IMR-90 (cell line): ENCODE measurements at places on chromosomes 4 and X. TPM values are rescaled to one million over a fixed set of nuclear protein-coding genes. Genes with fewer than 3 reads are reported as not detected.

DNA sequence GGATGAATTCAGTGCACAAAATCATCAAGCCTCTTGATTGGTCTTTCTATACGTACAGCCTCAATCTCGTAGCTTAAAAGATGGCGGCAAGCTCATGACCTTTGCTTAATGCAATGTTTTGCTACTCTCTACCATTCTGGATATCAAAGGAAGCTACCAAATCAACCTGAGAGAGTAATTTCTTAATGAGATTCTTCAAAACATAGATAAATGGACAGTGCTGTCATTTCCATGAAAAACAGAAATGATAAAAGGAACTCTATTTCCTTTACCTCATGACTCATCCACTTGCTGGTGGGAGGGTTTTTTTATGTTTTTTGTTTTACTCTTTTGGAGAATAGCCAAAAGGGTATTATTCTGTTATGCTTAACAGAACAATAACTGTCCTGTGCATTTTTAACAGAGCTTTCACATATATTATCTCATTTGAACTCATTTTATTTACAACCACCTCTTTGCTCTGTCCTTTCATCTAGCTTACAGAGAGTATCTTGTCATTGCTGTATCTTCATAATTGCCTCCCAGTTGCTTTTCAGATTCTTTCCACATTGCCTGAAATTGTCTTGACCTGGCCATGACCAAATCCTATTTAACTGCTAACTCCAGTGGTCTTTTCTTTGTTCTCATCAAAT lies 138.6 kb upstream of the GPR101 start:
- no peak overlapping the region for H3K27ac ChIP-seq
- no peak for DNase-seq
- H3K4me3 ChIP-seq: no peak overlapping the region
- H3K36me3 ChIP-seq: no peaks in the 10 kb centered on the region

DNA sequence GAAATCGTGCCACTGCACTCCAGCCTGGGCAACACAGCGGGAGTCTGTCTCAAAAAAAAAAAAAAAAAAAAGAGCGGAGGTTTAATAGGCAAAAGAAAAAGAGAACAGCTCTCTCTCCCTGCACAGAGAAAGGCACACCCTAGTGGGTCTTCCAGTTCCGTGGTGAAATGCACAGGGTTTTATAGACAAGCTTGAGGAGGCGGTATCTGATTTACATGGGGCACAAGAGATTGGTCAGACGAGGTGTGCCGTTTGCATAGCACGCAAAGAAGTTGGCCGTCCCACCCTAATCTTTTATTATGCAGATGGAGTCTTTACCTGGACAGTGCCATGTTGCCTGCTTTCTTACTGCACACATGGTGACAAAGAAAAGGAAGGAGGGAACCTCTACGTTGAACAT lies 33.5 kb upstream of the REST start:
- no peak overlapping the region for H3K4me3 ChIP-seq
- H3K27ac ChIP-seq: no peak overlapping the region
- DNase-seq: no peak
- peaks cover 3% of the 10 kb centered on the region; the same call in 1 of the 2 replicates for H3K4me1 ChIP-seq
- H3K27me3 ChIP-seq: peaks cover 1% of the 10 kb centered on the region; the same call in 1 of the 2 replicates
- H3K36me3 ChIP-seq: no peaks in the 10 kb centered on the region

DNA sequence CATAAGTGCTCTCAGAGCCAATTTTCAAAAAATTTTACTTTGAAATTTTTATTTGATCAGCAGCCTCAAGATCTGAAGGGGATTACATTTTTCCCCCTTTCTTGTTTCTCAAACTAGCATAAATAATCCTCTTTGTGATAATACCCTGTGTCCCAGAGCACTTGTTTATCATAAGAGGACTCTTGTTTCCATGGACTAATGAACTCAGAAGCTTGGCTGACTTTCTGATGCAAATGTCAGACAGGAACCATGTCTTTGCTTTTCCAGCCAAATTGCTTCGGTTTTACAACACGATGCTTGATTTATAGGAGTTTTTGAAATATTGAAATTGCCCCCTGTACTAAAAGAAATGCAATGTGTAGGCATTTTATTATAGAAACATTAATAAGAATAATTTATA lies 859.3 kb upstream of the LCORL start:
- no peaks in the 10 kb centered on the region for H3K27me3 ChIP-seq
- H3K4me3 ChIP-seq: no peak overlapping the region
- H3K36me3 ChIP-seq: no peaks in the 10 kb centered on the region
- H3K4me1 ChIP-seq: no peaks in the 10 kb centered on the region
- H3K27ac ChIP-seq: no peak overlapping the region

Gene CSAG2
- total RNA-seq: not detected in 2 replicates

Gene CCDC160
- 0.28 TPM in 1 of 2 replicates, not detected in the other for total RNA-seq
